ENCODE measurements at places on chromosomes 1 and 21.
A peak's percentile ranks its signal among the peaks of the same experiment; 100 is the strongest.

- DNase-seq = no peak
These were observed 3.5 kb downstream of the IGSF9 start for GRCh38 chr1:159941591-159942560.

GRCh38 chr1:227766015-227766634 is 30.9 kb downstream of the SNAP47 start:
- DNase-seq = peak; percentile 37

GRCh38 chr1:48701445-48701844 is 75.2 kb downstream of the BEND5 start:
- no peak for DNase-seq

DNA sequence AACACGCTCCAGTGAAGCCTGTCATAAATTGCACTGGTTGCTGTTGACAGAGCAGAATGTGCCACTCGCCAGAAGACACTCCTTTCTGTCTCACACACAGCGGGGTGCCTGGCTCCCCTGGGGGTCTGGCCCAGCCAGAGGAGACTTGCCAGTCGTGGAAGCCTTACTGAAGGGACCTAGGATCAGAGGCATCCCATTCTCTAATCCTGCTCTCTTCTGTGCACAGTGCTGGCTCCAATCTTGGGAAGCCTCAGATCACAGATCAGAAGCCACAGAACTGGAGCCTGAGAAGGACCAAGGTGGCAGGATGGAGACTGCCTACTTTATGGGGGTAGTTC is 1.4 kb downstream of the SLC9A1 start:
- DNase-seq = no peak

DNA sequence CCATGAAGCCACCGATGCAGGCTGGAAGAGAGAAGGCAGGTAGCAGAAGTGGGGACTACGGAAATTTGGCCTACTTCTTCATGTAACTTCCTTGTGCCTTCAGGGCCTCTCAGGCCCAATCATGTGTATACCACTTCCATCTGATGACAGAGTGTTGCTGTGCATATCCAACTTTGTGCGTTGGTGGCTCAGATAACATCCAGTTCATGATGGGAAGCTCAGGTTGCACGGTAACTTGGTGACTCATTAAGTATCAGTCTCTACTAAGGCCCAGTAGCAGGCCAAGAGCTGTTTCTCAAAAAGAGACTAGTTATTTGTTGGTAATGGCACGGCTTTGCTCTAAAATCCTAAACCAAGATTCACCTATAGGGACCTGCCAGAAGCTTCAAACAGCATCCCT is 117.6 kb downstream of the LTN1 start:
- DNase-seq = no peak

DNA sequence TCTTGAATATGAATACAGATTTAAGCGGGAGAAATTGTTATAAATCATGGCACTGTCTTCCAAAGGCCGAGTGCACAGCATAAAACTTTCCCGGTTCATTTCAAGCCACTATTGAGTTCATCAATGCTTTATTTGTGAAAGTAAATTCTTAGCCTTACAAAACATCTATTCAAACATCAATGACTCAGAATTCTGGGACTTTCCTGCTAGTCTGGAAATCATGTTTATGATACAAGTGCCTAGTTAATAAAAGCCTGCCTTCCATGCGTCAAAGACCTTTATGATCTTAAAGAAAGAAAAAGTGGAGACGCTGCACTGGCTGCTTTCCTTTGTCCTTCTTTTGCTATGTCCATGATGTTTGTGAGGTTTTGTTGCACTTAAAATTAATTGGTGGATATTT is 137.7 kb downstream of the SETD4 start:
- no peak for DNase-seq

- DNase-seq = no peak
These were observed 89.9 kb upstream of the JAK1 start for GRCh38 chr1:65056234-65056633.

DNA sequence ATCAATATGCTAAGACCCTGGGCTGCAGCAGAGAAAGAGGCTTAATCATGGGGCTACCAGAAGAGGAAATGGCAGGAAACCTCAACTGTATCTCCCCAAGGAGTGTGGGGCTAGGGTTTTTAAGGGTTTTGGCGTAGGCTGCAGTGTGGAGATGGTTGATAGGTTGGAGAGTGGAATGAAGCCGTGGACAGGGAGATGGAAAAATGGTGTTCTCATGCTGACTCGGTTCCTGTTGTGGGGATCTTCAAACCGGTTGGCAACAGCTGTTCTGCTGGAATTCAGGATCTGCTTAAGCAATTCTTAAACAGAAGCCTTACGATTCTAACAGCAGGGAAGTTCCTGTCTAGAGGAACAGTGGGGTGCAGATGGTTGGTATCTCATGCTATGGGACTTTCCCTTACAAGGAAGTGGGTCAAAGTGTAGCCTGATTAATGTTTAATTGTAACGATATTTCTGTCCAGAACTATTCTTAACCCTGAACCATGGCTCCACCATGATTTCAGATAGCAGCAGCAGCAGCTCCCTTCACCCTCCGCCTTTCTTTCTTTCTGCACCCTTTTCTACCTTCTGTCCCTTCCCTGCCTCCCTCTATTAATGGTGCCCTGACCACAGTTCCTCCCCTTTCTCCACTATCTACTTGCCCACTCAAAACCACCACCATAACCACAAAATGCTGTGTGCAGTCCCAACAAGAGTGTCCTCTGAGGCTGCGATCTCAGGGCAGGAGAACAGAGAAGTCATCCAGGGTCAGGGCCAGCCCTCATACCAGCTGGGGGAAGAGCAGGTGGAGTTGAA is 30.8 kb downstream of the RSPH1 start:
- no peak for DNase-seq

- no peak for DNase-seq
These were observed 2.6 kb downstream of the S100A16 start for GRCh38 chr1:153610334-153610733.

DNA sequence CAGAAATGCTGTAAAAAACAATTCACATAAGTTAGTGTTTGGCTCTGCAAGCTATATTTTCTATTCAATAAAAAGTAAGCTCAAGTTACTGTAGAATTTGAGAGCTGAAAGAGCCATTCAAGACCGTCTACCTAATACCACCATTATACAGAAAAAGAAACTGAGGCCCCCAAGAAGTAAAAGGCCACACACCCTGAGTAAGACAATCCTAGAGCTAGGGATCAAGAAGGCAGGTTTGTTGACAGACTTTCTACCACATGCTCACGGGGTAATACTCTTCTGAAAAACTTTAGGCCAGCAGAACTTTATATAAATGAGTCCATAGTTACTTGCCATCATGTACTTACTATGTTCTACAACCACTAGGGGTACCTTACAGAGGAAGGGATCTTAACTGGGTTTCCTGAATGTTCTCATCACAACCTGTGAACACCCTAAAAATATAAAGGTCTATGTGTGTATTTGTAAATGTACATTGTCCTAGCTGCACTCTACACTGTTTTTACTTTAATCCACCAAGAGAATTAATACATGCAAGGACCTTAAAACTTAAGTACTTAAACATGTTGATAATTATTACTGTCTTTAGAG is 2.7 kb downstream of the PSMG1 start:
- DNase-seq = no peak

DNA sequence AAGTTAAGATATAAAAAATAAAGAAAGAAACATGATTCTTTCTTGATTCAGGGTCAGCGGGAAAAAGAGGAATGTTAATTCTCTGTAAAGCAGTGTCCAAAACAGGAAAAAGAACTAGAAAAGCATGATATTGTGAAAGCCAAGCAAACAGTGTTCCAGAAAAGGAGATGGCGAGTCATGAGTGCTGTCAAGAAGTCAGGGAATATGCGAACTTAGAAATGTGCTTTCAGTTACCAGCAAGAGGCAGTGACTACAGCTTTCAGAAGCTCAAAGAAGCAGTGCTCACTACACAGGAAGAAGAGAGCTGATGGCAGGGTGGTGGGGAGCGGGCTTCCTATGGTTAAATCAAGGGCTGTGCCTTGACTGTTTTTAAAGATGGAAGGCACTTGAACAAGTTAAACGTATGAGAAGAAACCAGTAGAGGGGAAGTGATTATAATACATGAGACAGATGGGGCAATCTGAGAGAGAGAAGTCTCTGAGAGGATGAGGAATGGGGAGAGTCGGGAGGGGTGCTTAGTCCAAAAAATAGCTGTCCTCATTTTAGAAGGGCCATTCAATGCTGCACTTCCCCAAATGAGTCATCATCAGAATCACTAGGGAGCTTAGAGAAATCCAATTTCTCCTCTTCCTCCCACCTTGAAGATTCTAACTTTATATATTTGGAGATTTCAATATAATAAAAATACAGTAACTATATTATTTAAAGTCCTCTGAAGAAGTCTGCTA is 90.4 kb downstream of the KCNK1 start:
- DNase-seq = no peak

DNA sequence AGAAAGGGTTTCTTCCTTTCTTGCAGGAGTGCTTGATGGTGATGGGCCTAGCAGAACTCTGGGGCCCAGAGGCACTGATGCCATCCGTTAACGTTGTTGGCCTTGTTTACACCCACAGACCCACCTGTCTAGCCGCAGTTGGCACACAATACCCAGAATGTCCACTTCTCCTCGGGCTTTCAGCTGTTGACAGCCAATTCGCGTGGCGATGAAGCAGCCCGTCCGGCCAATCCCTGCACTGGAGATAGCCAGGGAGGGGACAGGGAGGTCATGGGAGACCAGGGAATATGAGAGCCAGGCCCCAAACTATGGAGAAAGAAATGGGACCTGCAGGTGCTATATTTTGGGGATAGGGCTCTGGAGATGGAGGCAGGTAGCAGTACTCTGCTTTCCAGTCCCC is 5.7 kb upstream of the ARL8A start:
- DNase-seq = no peak

GRCh38 chr1:248000169-248000568 is 13.3 kb upstream of the OR2L5 start:
- DNase-seq = no peak
